ENCODE measurements at places on chromosomes 1 and 21.

GRCh38 chr1:246785494-246786111 lies 61.4 kb downstream of the SCCPDH start:
- DNase-seq, result no peak

DNA sequence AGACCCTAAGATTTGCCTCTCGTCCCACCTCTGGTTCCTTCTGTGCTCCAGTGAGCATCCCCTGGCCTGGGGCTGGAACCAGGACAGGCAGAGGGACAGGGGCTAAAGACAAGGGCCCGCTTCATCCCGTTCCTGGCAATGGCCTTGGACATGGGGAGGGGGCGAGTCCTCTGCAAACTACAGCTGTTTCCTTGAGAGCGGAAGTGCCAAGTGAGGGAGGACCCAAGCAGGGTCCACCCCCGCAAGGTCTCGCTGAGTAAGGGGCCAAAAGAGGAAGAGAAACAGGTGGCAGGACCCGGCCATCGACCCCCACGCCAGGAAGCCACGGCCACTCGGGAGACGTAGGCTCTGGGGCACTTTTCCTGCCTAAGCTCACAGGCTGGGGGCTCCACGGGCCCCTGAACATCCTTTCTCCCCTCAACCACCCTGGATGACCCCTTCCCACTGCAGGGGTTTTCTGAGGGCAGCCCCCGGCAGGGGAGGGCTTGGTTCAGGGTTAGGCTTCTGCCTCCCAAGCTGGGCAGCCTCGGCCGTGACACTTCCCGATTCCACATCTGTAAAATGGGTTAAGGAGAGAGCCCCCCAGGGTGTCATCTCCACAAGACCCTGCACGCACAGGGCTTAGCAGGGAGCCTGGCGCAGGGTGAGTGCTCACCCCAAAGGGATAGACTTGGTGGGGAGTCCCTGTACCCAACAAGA lies 17.9 kb upstream of the PLEKHG5 start:
- no peak for DNase-seq

DNA sequence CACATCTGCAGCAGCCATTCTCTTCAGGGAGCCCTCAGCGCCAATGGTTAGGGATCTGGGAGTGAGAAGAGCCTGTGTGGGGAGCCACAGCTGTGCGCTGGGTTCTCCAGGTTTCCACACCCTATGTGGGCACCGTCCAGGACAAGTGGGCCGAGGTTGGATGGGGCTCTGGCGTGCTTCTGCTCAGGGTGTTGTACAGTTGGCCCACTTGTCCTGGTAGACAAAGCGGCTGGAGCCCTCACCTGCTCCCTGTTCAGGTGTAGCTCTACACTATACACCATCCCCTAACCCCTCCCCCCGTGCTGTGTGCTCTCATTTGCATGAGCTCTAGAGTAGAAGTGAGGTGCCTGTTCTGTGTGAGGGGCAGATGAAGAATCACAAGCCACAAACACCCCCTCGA lies 12.2 kb downstream of the SH3BP5L start:
- no peak for DNase-seq

GRCh38 chr1:64896551-64896950 lies 69.8 kb downstream of the JAK1 start:
- no peak for DNase-seq

DNA sequence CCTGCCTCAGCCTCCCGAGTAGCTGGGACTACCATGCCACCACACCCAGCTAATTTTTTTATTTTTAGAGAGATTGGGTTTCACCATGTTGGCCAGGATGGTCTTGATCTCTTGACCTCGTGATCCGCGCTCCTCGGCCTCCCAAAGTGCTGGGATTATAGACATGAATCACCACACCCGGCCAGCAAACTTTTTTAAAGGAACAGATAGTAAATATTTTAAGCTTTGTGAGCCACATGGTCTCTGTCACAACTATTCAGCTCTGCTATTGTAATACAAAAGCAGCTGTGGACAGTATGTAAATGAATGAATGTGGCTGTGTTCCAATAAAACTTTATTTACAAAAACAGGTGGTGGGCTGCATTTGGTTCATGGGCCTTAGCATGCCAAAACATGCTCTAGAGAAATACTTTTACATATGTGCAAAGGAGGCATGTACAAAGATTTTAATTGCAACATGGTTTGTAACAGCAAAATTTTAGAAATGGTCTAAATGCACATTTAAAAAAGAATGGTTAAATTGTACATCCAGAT lies 47.0 kb downstream of the CDCP2 start:
- no peak for DNase-seq

DNA sequence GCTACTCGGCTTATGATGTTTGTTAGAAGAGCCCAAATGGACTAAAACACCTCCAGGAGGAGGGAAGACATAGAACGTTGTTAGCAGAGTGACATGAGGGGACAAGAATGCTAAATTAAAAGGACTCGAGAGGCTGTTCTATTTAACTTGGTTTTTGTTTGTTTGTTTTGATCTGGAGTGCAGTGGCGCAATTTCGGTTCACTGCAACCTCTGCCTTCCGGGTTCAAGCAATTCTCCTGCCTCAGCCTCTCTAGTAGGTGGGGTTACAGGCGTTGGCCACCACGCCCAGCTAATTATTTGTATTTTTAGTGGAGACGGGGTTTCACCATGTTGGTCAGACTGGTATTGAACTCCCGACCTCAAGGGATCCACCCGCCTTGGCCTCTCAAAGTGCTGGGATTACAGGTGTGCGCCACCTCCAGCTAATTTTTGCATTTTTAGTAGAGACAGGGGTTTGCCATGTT lies 5.1 kb upstream of the HNRNPU start:
- DNase-seq, result no peak

DNA sequence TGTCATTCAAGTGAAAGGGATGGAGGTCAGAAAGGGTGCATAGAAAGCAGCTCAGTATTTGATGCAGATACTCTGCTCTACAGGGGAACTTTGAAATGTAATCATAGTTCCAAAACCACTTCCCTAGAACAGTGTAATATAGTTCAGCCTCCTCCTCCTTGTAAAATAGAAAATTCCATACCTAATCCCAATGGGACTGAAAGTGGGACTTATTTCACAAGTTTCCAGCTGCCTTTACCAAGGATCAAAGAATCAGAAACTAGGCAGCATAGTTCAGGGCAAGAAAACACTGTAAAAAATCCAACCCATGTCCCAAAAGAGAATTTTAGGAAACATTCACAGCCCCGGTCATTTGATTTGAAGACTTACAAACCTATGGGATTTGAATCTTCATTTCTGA lies 8.1 kb upstream of the TMCO2 start:
- DNase-seq, result no peak

DNA sequence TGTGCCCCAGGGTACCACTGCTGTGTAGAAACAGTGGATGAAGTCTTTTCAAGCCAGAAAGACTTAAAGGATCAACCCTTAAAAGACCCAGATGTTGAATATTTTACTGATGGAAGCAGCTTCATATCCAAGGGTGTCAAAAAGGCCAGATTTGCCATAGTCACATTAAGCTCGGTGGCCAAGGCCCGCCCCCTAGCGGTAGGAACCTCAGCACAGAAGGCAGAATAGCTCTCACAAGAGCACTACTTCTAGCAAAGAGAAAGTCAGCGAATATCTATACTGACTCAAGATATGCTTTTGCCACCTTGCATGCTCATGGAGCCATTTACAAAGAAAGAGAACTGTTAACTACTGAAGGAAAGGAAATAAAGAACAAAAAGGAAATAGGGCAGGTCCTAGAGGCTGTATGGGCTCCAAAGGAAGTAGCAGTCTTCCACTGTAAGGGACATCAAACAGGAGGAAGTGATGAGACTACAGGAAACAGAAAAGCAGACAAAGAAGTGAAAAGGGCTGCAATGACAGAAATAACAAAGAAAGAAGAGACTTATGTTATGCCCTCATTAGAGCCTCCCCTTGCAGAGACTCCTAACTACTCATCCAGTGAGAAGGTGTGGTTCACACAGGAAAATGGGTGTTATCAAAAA lies 90.5 kb downstream of the LIPI start:
- DNase-seq, result peak; percentile 21

- no peak for DNase-seq
Measured at GRCh38 chr1:193486671-193487229, 300.3 kb upstream of the B3GALT2 start.

GRCh38 chr1:33371334-33371733 lies 50.4 kb upstream of the A3GALT2 start:
- DNase-seq, result no peak

DNA sequence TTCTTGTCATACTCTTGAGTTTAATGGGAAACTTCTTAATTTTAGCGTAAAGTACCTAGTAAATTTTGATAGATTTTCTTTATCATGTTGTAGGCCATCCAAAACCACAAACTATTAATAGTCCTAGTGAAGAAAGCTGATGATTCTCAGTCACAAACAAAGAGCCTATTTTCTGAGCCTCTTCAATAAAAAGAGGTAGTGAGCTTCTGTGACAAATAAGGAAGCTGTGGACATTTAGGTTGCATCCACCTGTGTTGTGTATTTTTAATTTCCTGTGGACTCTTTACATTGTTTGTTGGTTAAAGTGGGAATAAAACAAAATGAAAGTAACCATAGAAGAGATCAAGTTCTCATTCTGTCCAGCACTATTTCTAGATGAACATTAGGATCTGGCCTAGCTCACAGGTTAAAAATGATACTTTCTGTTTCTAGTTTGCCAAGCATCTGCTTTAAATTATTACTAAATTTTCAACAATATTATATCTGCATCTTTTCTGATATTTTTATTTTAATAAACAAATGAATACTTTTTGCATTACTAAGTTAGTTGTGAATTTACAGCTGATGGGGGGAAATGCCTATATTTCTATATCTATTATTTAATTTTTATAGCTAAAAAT lies 702.2 kb upstream of the ADGRL4 start:
- no peak for DNase-seq

GRCh38 chr1:228393268-228393701 lies 13.3 kb downstream of the TRIM11 start:
- no peak for DNase-seq

DNA sequence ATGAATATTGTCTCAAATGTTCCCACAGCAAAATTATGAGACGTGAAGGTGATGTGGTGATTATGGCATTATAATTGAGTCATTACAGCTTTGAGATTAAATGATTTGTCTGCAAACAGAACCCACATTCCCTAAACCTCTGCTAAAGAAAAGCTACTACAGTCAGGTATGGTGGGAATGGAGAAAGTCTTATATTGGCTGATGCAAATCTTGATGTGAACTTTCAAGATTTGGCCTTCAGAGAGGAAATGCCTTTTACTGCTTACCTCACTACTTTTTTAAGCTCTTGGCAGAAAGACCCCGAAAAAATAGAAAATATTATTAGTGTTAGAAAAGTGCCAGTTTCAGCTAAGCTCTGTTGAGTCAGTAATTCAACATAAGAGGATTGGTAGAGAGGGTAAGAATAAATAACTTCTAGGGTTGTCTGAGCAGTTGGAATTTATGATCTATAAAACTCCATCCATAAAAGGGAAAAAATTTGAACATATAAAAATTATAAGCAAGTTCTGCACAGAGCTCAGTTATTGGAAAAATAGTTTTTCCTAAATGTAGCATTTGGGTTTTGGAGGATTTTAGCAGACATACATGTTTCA lies 47.8 kb upstream of the RGS5 start:
- DNase-seq, result no peak

GRCh38 chr1:203308923-203309331 lies 3.6 kb downstream of the BTG2 start:
- no peak for DNase-seq

DNA sequence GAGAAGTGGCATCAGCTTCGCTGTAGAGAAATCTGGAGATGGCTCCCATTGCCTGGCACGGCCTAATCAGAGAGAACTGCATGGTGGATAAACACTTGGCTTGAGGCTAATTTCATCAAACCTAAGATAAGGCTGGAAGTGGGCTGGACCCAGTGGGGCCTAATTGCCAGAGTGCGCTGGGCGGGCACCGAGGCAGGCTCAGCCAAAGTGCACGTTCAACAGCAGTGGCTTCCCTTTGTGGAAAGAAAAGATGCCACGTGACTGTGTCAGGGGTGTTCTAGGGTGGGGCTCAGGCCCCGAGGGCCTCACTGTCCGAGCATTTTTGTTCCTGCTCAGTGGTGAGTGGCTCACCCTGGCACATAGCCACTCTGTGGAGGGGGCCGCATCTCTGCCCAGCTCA lies 5.8 kb downstream of the PLCH2 start:
- no peak for DNase-seq

GRCh38 chr1:30366911-30367310 lies 356.5 kb downstream of the MATN1 start:
- DNase-seq, result no peak

DNA sequence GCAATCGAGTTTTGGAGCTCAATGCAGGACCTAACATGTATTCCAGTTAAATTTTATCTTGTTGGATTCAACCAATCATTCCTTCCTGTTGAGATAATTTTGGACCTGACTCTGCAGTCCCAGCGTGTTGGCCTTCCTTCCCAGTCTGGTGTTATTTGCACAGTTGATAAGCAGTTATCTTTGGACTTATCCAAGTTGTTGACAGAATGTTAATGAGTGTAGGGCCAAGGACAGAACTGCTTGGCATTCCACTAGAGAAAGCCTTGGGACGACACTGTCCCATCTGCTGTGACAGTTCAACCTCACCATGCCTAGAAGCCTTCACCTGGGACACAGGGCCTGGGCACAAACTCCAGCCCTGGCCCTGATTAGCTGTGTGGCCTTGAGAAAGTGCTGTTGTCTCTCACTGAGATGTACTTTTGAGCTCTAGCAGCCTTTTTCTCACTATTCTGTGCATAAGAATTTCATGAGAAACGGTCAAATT lies 104.1 kb upstream of the SLC25A33 start:
- DNase-seq, result no peak

DNA sequence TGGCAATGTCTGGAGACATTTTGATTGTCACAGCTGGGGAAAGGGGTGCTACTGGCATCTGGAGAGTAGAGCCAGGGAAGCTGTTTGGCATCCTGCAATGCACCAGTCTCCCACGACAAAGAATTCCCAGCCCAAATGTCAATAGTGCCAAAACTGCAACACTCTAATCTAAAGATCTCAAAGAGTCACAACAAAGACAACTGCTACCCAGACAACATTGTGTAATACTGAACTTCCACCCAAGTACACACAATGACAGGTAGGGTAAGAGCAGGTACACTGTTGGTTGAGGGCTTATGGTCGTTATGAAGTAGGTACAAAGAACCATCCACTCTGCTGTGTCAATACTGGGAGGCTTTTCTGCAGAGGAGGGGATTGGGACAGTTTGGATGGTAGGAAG lies 8.2 kb upstream of the TMEM51 start:
- no peak for DNase-seq

Data from activated T-cell treated with anti-CD3 and anti-CD28 coated beads for 48 hours (primary cell).